Prostate gland (tissue), 2 donors: ENCODE measurements at places on chromosomes 16 and 17.
A peak's percentile ranks its signal among the peaks of the same experiment; 100 is the strongest.

- no peaks in the 10 kb centered on the region for H3K27me3 ChIP-seq
- H3K36me3 ChIP-seq: no peaks in the 10 kb centered on the region
- no peak for DNase-seq
- H3K4me1 ChIP-seq: no peaks in the 10 kb centered on the region
Measured at GRCh38 chr16:8505327-8505991, 84.9 kb downstream of the TMEM114 start.

GRCh38 chr17:50484386-50485155 is 5.9 kb downstream of the RSAD1 start:
- no peak overlapping the region for H3K4me3 ChIP-seq
- DNase-seq: no peak
- H3K4me1 ChIP-seq: peaks cover 4% of the 10 kb centered on the region
- no peak overlapping the region for H3K27ac ChIP-seq

DNA sequence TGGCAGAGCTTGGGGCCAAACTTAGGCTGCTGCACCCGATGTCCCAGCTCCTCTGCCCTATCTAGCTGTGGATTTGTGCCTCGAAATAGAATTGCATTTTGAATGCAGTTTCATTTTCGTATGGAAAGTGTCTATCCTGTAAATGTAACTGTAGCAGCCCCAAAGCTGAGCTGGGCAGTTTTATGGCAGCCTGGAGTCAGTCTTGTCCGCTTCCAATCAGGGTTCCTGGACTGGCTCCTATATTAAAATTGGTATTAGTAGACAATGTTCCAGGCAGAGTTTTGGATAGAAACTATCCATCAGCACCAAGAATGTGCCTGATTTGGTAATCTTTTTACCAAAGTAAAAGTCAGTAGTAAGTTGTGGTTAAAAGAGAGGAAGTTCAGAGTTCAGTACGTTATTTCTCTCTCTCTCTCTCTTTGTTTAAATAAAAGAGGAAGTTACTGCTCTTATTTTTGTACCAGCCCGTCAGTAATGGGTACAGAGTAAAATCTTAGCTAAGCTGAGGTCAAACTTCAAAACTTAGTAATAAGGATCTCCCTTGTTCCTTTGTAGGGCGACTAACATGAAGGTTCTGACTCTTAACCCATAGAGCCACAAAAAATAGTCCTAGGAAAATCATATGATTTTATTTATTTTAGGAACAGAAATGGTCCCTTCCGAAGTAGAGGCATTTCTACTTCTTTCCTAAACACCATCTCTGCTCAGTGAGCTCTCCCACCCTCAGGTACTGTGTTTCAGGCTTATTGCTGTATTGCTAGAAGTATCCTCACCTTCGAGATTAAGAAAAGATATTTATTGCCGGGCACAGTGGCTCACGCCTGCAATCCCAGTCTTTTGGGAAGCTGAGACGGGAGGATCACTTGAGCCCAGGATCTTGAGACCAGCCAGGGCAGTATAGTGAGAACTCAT is 28.0 kb downstream of the PRKCB start:
- DNase-seq: no peak
- no peak overlapping the region for H3K4me3 ChIP-seq
- no peak overlapping the region for H3K27ac ChIP-seq
- no peaks in the 10 kb centered on the region for H3K27me3 ChIP-seq
- no peaks in the 10 kb centered on the region for H3K36me3 ChIP-seq

DNA sequence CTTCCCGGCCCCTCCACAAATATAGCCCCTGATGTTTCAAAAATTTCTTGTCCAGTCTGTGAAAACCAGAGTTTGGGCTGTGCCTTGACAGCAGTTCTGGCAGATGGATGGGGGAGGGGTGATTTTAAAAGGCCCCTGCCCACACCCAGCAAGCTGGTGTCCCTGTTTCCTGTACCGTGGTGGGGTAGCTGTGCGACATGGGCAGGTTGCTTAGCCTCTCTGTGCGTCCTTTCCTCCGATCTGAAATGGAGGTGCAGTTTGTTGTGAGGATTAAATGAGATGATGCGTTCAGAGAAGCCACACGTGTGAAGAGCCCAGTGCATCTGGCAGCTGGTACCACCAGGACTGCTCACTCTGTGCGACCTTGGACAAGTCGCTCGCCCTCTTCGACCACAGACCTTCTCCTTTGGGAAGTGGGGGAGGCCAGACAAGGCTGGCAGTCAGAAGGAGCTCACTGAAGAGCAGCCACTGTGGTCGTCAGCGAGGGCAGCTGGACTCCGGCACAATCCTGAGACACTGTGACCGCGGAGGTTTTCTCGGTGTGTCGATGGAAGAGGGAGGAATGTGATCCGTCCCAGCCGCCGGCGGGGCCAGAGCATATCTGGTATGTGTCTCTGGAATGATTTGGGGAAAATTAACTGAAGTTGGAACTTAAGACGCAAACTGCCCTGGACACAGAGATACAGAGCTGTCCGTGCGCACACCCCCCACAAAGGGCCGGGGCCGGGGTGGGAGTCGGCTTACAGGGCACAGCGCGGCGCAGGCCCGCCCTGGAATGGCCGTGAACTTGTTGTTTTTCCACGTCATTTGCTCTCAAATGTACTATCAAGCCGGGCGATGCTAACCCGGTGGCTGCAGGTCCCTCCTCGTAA is 721 bp upstream of the WFIKKN2 start:
- H3K4me3 ChIP-seq: peak overlapping the region; percentile 12
- no peaks in the 10 kb centered on the region for H3K36me3 ChIP-seq
- H3K4me1 ChIP-seq: no peaks in the 10 kb centered on the region

DNA sequence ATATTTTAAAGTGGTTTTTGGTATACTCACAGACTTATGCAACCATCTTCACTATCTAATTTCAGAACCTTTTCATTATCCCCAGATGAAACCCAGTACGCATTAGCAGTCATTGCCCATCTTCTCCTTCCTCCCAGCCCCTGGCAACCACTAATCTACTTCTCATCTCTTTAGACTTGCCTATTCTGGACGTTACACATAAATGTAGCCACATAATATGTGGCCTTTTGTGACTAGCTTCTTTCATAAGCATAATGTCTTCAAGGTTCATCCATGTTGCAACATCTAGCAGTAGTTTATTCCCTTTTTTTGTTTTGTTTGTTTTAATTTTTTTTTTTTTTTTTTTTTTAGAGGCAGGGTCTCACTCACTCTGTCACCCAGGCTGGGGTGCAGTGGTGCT is 28.5 kb upstream of the C17orf107 start:
- no peak overlapping the region for H3K4me3 ChIP-seq
- H3K4me1 ChIP-seq: no peaks in the 10 kb centered on the region
- no peaks in the 10 kb centered on the region for H3K27me3 ChIP-seq
- H3K27ac ChIP-seq: no peak overlapping the region
- no peak for DNase-seq

- no peaks in the 10 kb centered on the region for H3K27me3 ChIP-seq
- no peak overlapping the region for H3K27ac ChIP-seq
- peak; percentile 4 for DNase-seq
- H3K4me3 ChIP-seq: no peak overlapping the region
- H3K36me3 ChIP-seq: no peaks in the 10 kb centered on the region
Measured at GRCh38 chr16:77869997-77870813, 81.8 kb downstream of the VAT1L start.

- no peaks in the 10 kb centered on the region for H3K27me3 ChIP-seq
- no peak for DNase-seq
- no peak overlapping the region for H3K4me3 ChIP-seq
- no peaks in the 10 kb centered on the region for H3K4me1 ChIP-seq
- H3K27ac ChIP-seq: no peak overlapping the region
Measured at GRCh38 chr16:4347010-4347409, 4.1 kb downstream of the PAM16 start.

- H3K27ac ChIP-seq: no peak overlapping the region
- no peak overlapping the region for H3K4me3 ChIP-seq
- H3K36me3 ChIP-seq: no peaks in the 10 kb centered on the region
- no peaks in the 10 kb centered on the region for H3K4me1 ChIP-seq
- no peak for DNase-seq
Measured at GRCh38 chr17:43877451-43878155, 29.7 kb downstream of the MPP2 start.

GRCh38 chr17:4947411-4948165 is 742 bp downstream of the PFN1 start:
- H3K36me3 ChIP-seq: peaks cover 1% of the 10 kb centered on the region
- H3K27ac ChIP-seq: peak overlapping the region; percentile 88

- H3K27me3 ChIP-seq: no peaks in the 10 kb centered on the region
- no peak overlapping the region for H3K4me3 ChIP-seq
- H3K36me3 ChIP-seq: no peaks in the 10 kb centered on the region
Measured at GRCh38 chr17:69047368-69048263, 13.1 kb downstream of the ABCA9 start.

- peak; percentile 49 for DNase-seq
- no peaks in the 10 kb centered on the region for H3K27me3 ChIP-seq
- peak overlapping the region; percentile 41 for H3K27ac ChIP-seq
- no peaks in the 10 kb centered on the region for H3K4me1 ChIP-seq
- no peaks in the 10 kb centered on the region for H3K36me3 ChIP-seq
- H3K4me3 ChIP-seq: no peak overlapping the region
Measured at GRCh38 chr16:10525214-10525825, 55.1 kb downstream of the EMP2 start.

GRCh38 chr17:60506312-60506711 is 19.7 kb downstream of the APPBP2 start:
- no peaks in the 10 kb centered on the region for H3K27me3 ChIP-seq
- no peak for DNase-seq
- H3K4me1 ChIP-seq: no peaks in the 10 kb centered on the region
- H3K4me3 ChIP-seq: no peak overlapping the region
